ENCODE measurements at places on chromosomes 11 and 22.

DNA sequence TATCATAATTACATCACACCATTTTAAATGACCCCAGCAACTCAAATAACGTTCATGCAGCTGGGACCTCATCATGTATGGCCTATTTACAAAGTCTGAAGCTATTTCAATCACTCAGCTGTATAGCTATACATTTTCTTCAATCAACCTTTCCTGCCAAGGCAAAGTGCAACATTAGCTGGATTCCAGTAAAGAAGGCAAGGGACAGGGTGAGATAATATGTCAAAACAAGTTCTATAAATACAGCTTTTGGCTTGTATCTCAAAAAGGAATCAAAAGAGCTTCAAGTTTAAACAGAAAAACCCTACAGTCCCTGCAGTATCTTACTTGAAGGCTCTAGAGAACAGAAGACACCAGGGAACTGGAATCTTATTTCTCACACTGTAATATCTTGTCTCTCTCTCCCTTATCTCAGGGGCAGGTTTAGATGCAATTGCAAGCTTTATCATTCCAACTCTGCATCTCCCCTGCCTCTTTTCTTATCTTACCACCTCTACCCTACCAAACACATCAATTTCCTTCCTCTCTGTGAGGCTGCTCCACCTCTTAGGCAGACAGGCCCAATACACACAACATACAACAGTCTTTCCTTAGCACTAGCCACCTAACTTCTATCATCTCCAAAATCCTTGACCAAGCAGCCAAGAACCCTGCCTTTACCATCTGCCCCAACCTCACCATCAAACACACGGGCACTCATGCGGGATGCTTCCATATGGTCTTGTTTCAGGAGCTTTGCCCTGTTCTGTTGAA is 34.5 kb downstream of the CELF1 start:
- DNase-seq = no peak

DNA sequence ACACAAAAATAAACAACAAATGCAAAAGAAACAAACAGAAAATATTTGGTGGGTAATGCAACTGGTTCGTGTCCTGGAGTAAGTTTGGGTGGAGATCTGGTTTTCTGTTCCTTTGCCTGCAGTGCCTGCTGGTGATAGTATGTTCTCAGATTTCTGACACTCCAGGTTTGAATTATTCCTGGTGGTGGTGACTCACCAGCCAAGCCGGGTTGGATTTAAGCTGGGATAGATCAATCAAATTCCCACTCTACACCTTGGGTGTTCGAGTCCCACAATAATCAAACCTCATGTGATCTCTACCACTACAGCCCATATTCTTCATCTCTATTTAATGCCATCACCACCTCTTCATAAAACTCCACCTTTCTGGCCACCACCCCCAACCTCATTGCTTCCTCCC is 421.8 kb downstream of the NTM start:
- DNase-seq = no peak

- DNase-seq = no peak
Measured at GRCh38 chr11:77753230-77753629, 67.3 kb downstream of the RSF1 start.

DNA sequence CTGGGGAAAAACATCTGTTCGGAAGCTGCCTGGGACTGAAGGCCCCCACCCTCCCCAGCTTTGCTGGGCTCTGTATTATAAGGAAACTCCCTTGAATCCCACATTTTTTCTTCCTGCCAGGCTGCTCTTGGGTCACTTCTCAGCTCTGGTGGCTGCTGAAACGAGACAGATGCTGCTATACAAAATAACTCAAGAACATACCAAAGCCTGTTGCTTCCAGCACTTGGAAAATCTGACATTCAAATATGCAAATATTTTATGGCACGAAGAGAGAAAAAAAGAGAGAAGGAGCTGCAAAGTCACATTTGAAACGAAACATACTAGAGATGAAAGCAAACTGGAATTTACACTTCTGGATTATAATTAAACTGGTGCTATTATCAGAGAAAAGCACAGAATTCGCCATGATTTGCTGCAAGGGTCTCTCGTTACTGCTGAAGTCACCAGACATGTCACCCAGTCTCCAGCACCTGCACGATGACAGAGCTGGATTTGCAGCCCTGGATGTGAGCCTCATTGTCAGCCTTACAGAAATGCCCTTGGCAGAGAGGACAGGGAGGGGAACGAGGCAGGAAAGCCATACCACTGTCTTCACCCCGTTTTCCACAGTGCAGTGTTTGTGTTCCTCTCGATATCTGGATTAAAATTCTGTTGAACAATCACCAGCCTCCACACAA is 47.9 kb upstream of the IGSF9B start:
- no peak for DNase-seq

GRCh38 chr11:76232026-76232665 is 25.8 kb upstream of the WNT11 start:
- DNase-seq = no peak

DNA sequence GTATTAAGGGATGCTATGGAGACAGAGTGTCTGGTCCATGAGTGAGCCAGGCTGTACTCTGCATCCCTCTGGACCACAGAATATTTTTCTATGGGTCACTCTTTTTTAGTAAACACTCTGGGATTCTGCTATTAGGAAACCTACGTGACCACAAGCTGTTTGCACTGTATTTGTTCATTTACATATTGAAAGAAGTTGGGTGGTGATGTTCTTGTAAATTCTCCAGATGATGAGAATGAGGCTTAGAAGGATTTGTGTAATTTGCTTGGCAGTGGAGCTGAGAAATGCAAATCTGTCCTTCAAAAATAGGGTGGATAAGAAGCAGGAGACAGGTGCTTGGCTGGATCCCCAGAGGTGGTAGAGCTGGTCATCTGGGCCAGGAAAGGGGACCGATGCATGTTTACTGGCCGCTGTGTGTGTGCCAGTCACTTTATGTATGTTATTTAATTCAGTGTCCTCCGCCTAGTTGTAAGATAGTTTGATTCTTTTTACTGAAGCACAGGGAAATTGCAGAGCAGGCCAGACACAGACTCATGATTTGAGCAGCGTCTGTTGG is 63.7 kb upstream of the HEPHL1 start:
- no peak for DNase-seq

DNA sequence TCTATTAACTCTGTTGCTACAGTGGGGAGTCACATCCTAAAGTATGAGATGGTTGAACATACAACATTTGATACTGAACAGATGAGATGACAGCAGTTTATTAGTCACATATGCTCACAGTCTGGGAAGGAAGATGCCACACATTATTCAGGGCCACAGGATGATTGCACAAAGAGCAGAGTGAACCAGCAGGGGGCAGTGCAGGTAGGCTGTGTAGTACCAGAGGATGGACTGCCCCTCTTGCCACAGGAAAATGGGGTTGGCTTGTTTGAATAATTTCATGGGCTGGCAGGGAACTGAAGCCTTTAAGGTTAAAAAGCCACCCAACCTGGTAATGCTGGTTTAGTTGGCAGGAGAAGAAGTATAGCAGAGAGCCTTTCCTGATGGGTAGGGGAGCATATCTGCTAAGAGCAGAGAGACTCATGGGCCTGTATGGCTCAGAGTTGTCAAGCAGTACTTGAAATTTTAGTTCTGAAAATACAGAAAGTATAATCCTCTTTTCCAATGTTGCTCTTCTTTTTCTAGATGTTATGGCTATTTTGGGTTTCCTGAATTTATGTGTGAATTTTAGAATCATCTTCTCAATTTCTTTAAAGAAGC is 180.4 kb upstream of the B3GAT1 start:
- no peak for DNase-seq

GRCh38 chr11:134407321-134407828 is 4.7 kb downstream of the B3GAT1 start:
- no peak for DNase-seq

DNA sequence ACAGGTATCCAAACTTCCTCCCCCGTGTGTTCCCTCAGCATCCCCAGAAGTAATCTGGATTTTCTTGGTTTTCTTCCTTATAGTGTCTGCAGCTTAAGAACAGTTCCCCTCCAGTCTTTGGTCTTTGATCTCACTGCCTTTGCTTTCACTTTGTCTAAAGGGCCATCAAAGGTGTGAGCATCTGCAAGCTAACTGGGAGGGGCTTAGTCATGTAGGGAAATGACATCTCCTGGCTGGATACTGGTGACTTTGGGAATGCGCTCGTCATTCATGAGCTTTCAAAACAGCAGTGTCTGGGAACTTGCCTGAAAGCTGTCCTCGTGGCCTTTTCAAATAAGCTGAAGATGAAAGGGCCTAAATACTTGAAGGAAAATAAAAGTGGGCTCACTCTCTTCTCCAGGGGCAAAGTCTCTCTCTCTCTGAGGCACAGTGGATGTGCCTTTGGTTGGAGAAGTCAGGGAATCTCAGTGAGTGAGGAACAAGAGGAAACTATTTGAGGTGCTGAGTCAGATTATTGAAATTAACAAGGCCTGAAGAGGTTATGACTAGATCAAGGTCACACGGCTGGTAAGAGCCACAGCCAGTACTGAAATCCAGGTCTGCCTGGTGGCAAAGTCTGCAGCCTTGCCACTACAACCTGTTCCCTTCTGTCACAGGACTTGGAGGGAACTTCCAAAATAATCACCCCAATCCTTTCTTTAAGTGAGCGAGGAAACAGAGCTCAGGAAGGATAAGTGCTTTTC is 45.6 kb upstream of the TENM4 start:
- no peak for DNase-seq
